ENCODE measurements at places on chromosomes 7 and 10.

DNA sequence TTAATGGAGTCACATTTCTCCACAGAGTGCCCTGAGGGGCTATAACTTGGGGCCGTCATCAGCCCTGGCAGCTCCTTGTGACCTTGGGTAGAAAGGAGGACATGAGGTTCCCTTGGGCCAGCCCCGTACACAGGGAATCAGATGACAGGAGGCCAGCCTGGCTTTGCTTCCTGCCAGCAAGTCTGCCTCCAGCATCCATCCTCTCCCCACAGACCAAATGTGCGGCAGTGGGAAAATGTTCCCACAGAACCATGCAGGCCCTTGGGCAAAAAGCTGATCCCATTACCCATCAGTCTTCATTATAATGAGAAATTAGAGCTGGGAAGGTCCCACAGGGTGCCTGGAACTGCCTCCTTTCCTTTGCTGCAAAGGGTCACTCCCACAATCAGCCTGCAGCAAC lies 908.3 kb downstream of the GRID1 start:
- no peak for DNase-seq

- no peak for DNase-seq
Measured at GRCh38 chr10:48801001-48801421, 116.3 kb downstream of the WDFY4 start.

GRCh38 chr7:81791568-81792518 lies 22.0 kb upstream of the HGF start:
- DNase-seq, result no peak

DNA sequence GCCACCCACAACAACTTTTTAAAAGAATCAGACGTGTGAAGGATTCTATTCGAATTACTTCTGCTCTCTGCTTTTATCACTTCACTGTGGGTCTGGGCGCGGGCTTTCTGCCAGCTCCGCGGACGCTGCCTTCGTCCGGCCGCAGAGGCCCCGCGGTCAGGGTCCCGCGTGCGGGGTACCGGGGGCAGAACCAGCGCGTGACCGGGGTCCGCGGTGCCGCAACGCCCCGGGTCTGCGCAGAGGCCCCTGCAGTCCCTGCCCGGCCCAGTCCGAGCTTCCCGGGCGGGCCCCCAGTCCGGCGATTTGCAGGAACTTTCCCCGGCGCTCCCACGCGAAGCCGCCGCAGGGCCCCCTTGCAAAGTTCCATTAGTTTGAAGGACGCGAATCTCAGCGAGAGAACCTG lies 461 bp upstream of the HTRA1 start:
- no peak for DNase-seq

DNA sequence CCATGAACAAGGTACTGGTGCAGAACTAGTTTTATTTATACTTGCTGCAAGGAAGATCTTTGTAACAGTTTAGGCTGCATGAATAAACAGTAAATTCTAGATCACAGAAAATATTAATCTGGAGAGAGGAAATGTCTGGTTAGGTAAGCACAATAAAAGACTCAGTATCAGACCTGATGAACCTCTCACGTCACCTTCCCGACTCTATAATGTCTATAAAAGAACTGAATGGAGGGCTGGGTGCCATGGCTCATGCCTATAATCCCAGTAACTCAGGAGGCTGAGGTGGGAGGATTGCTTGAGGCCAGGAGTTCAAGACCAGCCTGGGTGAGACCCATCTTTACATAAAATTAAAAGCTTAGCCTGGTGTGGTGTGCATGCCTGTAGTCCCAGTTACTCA lies 65.9 kb downstream of the FAM171A1 start:
- no peak for DNase-seq

GRCh38 chr10:78991187-78991586 lies 77.6 kb upstream of the ZMIZ1 start:
- DNase-seq, result no peak
